ENCODE measurements at places on chromosomes 12 and 14.

GRCh38 chr12:62943779-62944395 is 8.9 kb upstream of the PPM1H start:
- no peak for DNase-seq

- no peak for DNase-seq
These were observed 44.7 kb upstream of the KCNJ8 start for GRCh38 chr12:21819236-21819635.

- DNase-seq: no peak
These were observed 781.4 kb upstream of the TMEM132C start for GRCh38 chr12:127485528-127485927.

DNA sequence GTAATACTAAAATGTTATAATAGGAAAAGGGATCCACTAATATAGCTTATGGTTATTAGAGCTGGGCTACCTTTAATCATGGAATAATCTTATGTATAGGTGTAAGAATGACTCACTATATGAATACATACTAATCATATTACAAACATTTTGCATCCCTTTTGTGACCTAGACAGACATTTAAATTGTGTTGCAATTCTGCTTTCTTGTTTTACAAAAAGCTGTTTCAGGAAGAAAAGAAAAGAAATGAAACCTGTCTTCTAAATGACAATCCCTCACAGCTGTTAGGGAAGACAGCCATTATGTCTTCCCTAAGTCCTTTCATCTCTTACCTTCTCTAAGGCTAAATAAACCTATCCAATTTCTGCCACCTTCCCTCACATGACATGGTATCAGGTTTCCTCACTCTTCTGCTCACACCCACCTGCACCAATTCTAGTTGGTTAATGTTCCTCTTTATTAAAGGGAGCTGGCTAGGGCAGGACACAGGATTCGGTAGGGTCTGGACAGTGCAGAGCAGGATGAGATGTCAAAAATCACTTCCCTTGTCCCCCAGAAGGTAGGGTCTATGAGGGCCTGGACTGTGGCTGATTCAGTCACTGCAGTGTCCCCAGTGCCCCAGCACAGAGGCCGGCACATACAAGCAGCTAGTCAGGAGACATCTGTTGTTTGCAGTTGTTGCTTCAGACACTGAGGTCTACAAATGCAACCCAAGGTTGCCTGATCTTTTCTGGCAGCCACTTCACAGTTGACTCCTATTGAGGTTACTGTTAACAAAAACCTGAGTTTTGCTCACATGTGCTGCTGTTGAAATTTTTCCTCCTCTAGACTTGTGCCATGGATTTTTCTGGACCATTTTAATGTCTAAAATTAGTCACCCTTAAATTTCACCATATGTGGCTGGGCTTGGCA is 3.7 kb downstream of the DHRS7 start:
- no peak for DNase-seq

DNA sequence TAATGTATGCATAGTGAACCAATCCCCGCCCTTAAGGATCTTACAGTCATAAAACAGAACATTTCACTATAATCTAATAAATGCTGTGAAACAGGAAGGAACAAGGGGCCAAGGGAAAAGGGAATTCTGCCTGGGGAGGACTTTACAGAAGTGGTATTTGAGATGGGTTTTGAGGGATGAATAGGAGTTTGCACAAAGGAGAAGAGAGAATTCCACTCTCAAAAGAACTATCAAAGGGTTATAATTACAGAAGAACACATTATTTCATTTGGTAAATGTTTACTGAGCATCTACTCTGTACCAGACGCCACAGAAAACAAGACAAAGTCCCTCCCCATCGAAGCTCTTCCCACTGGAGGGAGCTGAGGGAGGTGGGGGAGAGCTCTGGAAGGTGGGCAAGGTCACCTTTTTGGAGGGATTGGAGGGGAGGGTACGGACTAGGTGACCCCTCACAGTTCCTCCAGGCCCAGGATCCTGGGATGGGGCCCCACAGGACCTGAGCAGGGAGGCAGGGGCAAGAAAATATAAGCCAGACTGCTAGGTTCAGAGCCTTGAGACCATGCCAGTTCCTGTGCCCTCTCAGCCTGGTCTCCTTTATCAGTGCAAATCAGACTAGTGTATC is 24.5 kb downstream of the PHETA1 start:
- no peak for DNase-seq

DNA sequence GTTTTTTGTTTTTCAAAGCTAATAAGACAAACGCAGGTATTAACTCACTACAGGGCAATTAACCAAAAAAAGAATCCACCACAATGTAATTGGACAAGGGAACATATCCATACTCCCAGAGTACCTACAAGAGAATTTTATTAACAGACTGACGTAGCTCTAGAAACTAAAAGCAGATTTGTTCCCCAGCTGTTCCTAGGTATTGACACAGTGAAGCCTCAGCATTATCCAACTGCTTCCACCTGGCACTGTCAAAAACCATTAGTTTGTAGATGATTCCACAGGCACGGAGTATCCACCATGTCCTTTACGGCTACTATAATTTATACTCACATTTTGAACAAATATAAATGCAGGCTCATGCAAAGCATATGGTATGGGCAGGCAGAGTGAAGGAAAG is 22.3 kb downstream of the PPM1H start:
- DNase-seq: no peak

DNA sequence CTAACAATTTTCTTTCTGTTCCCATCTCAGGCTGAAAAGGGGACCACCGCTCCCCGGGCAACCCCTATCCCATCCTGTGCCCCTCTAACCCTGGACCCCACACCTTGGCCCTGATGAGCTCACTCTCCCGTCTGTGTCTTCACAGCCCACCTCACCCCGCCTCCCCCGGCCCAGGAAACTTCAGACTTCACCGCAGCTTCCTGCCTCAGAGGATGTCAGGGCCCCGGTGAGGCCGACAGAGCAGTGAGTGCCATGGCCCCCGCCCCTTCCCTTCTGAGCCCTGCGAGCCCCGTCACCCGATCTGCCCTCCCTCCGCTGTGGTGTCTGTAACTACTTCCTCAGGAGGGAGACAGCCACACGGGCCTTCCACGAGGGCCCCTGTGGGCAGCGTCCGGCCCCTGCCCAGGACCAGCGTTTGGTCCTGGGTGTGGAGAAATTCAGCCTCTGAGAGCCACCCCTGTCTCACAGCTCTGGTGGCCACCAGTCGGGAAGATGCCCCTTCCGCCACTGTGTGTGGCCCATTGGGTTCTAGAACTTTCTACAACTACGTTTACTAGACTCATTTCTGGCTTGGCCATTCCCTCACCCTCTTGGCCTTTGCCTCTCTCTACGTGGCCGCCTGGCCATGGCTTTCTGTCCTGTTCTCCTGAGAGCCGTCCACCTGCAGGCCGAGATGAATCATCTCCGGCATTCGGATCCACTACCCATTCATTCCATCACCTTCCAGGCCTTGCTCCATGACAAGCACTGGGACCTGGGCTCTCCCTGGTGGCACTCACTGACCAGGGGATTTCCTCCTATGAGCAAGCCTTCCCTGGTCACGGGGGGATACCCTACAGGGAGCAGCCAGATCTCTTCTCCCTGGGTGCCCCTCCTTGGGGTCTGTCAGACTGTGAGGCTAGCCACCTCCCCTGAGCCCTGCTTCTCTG is 3.4 kb downstream of the RHOF start:
- peak; percentile 88 for DNase-seq

DNA sequence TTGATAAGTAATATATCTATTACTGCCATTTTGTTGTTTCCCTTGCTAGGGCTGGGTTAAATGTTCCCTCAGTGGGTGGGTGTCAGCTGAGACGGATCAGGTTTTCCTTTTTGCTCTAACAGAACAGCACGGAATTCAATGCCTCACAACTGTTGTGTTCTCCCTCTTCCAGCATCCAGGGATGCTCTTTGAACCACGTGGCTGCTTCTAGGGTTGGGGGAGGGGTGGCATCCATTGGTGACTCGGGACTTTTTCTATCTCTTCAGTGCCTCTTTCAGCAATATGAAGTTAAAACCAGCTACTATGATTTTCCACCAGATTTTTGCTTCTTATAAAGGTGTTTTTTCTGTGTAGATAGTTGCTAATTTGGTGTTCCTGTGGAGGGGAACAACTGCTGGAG is 884.9 kb upstream of the FOXG1 start:
- DNase-seq: no peak

DNA sequence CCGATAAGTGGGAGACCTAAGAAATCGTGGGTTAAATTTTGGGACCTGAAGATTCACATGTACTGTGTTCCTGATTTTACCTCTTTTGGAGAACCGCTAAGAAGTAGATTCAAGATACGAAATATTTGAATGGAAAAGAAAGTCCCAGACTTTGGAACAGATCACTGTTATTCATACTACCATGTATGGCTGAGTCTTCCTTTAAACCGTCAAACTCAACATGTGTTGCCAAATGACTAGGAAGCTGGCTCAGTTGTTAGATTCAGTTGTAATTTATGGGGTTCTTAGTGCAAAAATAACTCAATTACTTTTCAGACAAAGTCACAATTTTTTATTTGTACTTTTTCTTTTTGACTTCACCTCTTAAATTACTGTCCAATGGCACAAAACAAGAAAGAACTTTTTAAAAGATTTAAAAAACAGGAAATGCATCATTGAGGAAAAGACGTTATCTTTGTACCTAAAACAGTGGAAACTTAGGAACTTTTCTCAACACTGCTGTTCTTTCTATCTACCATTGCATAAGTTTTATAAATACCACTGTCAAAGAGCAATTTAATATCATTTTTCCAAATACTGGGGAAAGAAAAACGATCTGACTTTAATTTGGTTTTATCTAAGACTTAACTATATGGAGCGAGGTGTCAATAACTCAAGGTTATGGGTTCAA is 15.7 kb downstream of the RERG start:
- DNase-seq: no peak

- DNase-seq: no peak
These were observed 43.3 kb upstream of the GPR132 start for GRCh38 chr14:105108516-105108864.

- no peak for DNase-seq
These were observed 40.2 kb upstream of the CHST11 start for GRCh38 chr12:104416585-104416984.

DNA sequence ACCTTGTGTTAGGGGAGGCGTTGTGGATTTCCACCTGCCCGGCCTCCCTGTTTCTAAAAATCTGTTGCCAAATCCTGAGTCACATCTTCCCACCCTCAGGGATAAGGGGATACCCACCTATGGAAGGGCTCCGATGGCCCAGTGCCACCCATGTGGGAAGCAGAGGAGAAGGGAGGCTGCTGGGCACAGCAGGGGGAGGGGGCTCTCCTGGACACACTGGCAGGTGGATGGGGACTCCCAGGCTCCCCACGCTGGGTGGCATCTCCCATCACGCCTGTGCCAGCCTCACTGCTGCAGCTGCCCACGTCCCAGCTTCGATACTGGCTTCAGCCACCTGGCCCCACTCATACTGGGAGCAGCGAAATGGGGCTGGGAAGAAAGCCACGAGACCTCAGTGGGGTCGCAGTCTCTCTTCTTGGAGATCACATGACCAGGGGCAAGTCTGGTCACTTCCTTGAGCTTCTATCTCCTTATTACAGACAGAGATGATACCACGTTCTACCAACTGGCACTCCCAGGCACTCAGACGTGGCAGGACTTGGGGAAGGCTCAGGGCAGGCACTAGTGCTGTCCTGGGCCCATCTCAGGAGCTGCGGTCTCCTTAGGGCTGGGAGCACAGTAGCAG is 72.2 kb downstream of the PITPNM2 start:
- DNase-seq: no peak

GRCh38 chr14:51525739-51526138 is 126.0 kb upstream of the FRMD6 start:
- no peak for DNase-seq

- DNase-seq: no peak
These were observed 305.6 kb downstream of the GALC start for GRCh38 chr14:87687420-87687819.

GRCh38 chr12:11943919-11944700 is 126.6 kb upstream of the BCL2L14 start:
- DNase-seq: no peak

- DNase-seq: peak; percentile 53
These were observed 3.3 kb upstream of the CIPC start for GRCh38 chr14:77094672-77095284.

DNA sequence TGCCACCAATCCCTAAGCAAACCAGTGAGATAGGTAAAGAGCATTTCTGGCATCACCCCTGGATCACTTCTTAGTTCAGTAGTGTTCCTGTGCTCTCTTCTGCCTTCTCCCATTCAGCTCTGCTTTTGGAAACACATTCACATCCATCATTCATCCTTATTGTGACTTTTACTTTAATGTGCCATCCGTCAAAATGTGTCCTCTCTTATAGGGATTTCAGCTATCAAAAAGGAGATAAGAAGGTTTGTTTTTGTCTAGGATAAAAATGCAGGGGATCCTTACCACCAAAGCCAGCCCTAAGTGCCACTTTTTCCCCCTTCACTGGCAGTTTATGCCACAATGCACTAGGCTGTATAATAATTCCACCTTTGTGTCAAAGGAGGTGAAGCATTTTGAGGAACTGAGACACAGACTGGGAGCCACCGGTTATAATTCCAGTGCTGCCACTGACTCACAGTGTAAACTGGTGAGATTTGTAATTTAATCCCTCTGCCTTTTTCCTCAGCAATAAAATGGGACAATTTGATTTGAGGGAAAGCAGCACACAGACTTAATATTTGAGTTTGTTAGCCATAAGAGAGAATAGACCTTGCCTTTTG is 158.6 kb downstream of the PAX9 start:
- no peak for DNase-seq

DNA sequence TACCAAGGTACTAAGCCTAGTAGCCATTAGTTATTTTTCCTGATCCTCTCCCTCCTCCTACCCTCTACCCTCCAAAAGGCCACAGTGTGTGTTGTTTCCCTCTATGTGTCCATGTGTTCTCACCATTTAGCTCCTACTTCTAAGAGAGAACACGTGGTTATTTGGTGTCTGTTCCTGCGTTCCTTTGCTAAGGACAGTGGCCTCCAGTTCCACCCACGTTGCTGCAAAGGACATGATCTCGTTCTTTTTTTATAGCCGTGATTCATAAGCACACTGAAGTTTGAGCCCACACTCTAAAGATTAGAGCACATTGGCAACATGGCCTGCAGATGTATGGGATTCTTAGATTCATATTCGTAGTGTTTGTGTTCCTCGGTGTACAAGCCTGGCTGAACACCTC is 8.1 kb upstream of the STX2 start:
- no peak for DNase-seq

- no peak for DNase-seq
These were observed 37.4 kb downstream of the GNPTAB start for GRCh38 chr12:101793401-101793800.

GRCh38 chr12:113302886-113303640 is 31.8 kb downstream of the SLC8B1 start:
- DNase-seq: no peak

Measured in stimulated activated CD4-positive, alpha-beta T cell treated with anti-CD3 and anti-CD28 coated beads, Interleukin-15, amount 100 ng/mL, for 1 hour (primary cell).